ENCODE measurements at places on chromosomes 2 and 18. TPM values are rescaled to one million over a fixed set of nuclear protein-coding genes. Genes with fewer than 3 reads are reported as not detected.
A peak's percentile ranks its signal among the peaks of the same experiment; 100 is the strongest.

- peaks cover under 1% of the 10 kb centered on the region for H3K4me1 ChIP-seq
- H3K27ac ChIP-seq: no peak overlapping the region
- H3K36me3 ChIP-seq: no peaks in the 10 kb centered on the region
- no peaks in the 10 kb centered on the region for H3K27me3 ChIP-seq
- H3K4me3 ChIP-seq: no peak overlapping the region
These were observed 334.7 kb upstream of the ZEB2 start for GRCh38 chr2:144854596-144854995.

- H3K4me1 ChIP-seq: no peaks in the 10 kb centered on the region
- H3K27me3 ChIP-seq: no peaks in the 10 kb centered on the region
- no peak for DNase-seq
- no peak overlapping the region for H3K27ac ChIP-seq
- no peaks in the 10 kb centered on the region for H3K36me3 ChIP-seq
- H3K4me3 ChIP-seq: no peak overlapping the region
These were observed 7.7 kb downstream of the SLC30A3 start for GRCh38 chr2:27255187-27255586.

DNA sequence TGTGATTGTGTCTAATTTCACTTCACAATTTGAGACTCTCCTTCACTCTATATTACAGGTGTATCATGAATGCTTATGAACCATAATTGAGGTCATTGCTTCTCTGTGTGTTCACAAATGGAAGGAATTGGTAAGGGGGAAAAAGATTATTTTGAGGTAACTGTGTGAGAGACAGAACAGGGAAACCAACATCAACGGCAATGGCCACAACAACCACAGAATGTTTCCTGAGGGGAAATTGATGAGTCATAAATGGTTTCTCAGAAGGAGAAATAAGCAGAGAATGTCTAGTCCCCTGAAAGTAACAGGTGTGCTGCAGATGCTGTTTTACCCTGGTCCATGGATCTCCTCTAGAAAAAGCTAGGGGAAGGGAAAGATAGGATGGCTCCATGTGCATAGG, 361.2 kb upstream of the GALNT5 start:
- H3K27ac ChIP-seq: no peak overlapping the region
- no peaks in the 10 kb centered on the region for H3K4me1 ChIP-seq
- DNase-seq: no peak
- H3K4me3 ChIP-seq: no peak overlapping the region
- no peaks in the 10 kb centered on the region for H3K36me3 ChIP-seq

- no peak for DNase-seq
- no peaks in the 10 kb centered on the region for H3K4me1 ChIP-seq
- no peak overlapping the region for H3K4me3 ChIP-seq
- no peaks in the 10 kb centered on the region for H3K27me3 ChIP-seq
These were observed 151.1 kb downstream of the PRKCE start for GRCh38 chr2:45802499-45803138.

DNA sequence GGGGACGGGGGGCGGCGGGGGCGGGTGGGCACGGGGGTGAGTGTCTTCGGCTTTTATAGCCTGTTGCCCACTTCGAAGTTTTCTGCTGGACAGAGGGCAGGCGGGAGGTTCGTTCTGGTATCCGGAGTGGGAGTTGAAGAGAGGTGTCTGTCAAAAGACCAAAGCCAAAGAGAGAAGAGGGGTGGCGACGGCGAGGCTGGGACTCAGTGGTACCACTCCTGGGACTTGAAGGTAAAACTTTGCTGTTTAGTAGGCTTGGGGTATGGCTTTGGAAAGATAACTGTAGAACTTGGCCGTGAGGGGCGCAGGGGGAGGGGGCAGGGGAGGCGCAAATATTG, 215.8 kb upstream of the DTNA start:
- H3K4me3 ChIP-seq: peak overlapping the region; percentile 99
- no peak overlapping the region for H3K27ac ChIP-seq
- peaks cover 2% of the 10 kb centered on the region for H3K4me1 ChIP-seq
- H3K27me3 ChIP-seq: no peaks in the 10 kb centered on the region
- DNase-seq: peak; percentile 47

GRCh38 chr2:101725515-101726192, 28.1 kb downstream of the MAP4K4 start:
- DNase-seq: no peak
- H3K4me1 ChIP-seq: peaks cover 7% of the 10 kb centered on the region
- H3K36me3 ChIP-seq: no peaks in the 10 kb centered on the region
- no peak overlapping the region for H3K27ac ChIP-seq
- no peak overlapping the region for H3K4me3 ChIP-seq

- H3K27ac ChIP-seq: no peak overlapping the region
- H3K4me1 ChIP-seq: no peaks in the 10 kb centered on the region
- DNase-seq: no peak
- H3K4me3 ChIP-seq: no peak overlapping the region
- no peaks in the 10 kb centered on the region for H3K36me3 ChIP-seq
- H3K27me3 ChIP-seq: peaks cover 2% of the 10 kb centered on the region
These were observed 1.4 kb downstream of the DPYSL5 start for GRCh38 chr2:26849056-26849999.

DNA sequence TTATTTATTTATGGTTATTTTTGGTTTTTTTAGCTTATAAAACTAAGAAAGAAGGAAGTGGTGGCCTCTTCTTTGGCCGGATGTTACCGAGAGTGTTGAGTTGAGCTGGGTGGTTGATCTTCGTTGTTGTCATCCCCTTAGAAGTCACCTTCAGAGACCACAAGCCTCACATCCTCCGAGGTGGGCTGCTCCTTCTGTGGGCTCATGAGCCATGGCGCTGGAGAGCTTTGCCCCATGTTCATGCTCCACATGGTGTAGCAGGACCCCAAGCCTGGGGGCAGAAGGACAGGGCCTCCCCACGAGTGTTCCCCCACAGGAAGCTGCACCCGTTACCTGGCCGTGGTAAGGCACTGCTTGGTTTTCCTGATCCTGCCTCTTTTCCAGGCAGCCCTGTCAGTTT, 23.4 kb downstream of the SNTG2 start:
- no peak overlapping the region for H3K4me3 ChIP-seq
- H3K27ac ChIP-seq: no peak overlapping the region
- H3K4me1 ChIP-seq: no peaks in the 10 kb centered on the region
- no peaks in the 10 kb centered on the region for H3K36me3 ChIP-seq
- DNase-seq: no peak

DNA sequence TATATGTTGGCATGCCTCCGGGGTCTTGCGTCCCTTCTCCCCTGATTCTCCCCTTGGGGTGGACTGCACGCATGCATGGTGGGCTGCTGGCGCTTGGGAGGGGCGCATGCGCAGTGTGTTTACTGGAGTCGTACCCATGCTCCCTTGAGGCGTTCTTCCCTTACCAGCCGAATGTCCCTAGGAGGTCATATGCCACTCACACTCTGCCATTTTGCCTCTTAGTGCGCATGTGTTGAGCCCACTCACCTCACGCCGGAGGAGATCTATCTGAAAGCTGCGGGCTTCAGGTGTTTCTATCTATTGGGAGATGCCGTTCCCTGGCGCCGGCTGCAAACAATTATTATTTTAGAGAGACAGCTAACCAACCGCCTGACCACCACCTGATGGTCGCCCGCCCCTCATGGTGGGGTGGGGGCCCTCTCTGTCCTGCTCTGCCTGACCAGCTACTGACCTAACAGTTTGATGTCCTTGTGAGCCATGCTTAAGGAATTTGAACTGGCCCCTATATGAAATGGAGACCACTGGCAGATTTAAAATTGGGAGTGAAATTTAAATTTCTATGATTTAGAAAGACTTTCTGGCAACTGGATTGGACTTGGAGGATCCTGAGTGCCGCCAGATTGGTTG, 179.6 kb downstream of the RNF144A start:
- no peaks in the 10 kb centered on the region for H3K4me1 ChIP-seq
- H3K36me3 ChIP-seq: no peaks in the 10 kb centered on the region
- no peak for DNase-seq

GRCh38 chr2:33023728-33024500, 77.2 kb downstream of the LTBP1 start:
- no peaks in the 10 kb centered on the region for H3K36me3 ChIP-seq
- H3K4me3 ChIP-seq: no peak overlapping the region
- no peaks in the 10 kb centered on the region for H3K4me1 ChIP-seq

GRCh38 chr2:3062476-3063260, 314.9 kb downstream of the EIPR1 start:
- no peak for DNase-seq
- no peaks in the 10 kb centered on the region for H3K4me1 ChIP-seq
- H3K27me3 ChIP-seq: no peaks in the 10 kb centered on the region
- no peak overlapping the region for H3K27ac ChIP-seq
- H3K36me3 ChIP-seq: no peaks in the 10 kb centered on the region

GRCh38 chr2:238986491-238987351, 138.8 kb downstream of the TWIST2 start:
- DNase-seq: no peak
- H3K36me3 ChIP-seq: no peaks in the 10 kb centered on the region
- H3K4me1 ChIP-seq: no peaks in the 10 kb centered on the region
- no peak overlapping the region for H3K27ac ChIP-seq

DNA sequence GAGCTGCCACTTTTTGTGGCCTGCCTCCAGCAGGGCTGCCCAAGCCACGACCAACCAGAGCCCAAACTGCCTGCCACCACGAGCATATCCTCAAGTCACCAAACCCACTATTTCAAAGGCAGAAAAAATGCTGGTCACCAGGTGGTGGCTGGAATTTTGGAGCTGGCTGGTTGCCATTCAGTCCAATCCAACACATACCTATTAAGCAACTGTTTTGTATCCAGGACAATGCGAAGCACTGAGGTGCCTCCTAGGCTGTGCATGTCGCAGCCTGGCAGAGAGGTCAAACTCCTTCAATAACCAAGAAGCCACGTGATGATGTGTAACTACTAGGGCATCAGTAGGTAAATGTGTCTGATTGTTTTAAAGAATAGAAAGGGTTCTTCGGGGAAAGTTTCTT, 108.3 kb upstream of the PPP1CB start:
- peak overlapping the region; percentile 67 for H3K27ac ChIP-seq
- peaks cover 9% of the 10 kb centered on the region for H3K4me1 ChIP-seq
- H3K36me3 ChIP-seq: no peaks in the 10 kb centered on the region
- no peak overlapping the region for H3K4me3 ChIP-seq

GRCh38 chr18:58303363-58303762, 259.3 kb downstream of the NEDD4L start:
- H3K4me1 ChIP-seq: no peaks in the 10 kb centered on the region
- H3K27me3 ChIP-seq: no peaks in the 10 kb centered on the region
- no peak overlapping the region for H3K27ac ChIP-seq

- H3K4me1 ChIP-seq: no peaks in the 10 kb centered on the region
- no peaks in the 10 kb centered on the region for H3K36me3 ChIP-seq
- no peak overlapping the region for H3K27ac ChIP-seq
These were observed 88.8 kb downstream of the CD8B2 start for GRCh38 chr2:106575955-106576354.

DNA sequence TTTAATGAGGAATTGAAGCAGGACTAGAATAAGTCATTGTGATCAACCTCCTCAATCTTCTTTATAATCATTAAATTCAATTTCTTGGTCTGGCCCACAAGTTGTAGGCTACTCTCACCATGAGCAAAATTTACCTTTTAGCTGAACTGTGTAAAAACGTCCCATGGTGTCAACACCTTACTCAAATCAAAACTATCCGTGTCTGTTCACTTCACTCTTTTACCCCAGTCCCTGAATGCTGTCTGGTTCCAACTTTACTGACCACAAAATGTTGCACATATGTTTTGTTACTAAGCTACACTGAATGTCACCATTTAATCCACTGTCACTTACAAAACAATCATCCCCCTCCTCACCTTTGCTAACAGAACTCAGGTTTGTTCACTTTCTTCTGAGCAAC, 951.6 kb upstream of the SLC39A10 start:
- H3K4me1 ChIP-seq: no peaks in the 10 kb centered on the region
- DNase-seq: no peak
- H3K27ac ChIP-seq: no peak overlapping the region
- no peaks in the 10 kb centered on the region for H3K36me3 ChIP-seq
- no peaks in the 10 kb centered on the region for H3K27me3 ChIP-seq

GRCh38 chr2:14517731-14518130, 114.8 kb upstream of the LRATD1 start:
- H3K4me1 ChIP-seq: no peaks in the 10 kb centered on the region
- no peak for DNase-seq
- no peak overlapping the region for H3K27ac ChIP-seq

DNA sequence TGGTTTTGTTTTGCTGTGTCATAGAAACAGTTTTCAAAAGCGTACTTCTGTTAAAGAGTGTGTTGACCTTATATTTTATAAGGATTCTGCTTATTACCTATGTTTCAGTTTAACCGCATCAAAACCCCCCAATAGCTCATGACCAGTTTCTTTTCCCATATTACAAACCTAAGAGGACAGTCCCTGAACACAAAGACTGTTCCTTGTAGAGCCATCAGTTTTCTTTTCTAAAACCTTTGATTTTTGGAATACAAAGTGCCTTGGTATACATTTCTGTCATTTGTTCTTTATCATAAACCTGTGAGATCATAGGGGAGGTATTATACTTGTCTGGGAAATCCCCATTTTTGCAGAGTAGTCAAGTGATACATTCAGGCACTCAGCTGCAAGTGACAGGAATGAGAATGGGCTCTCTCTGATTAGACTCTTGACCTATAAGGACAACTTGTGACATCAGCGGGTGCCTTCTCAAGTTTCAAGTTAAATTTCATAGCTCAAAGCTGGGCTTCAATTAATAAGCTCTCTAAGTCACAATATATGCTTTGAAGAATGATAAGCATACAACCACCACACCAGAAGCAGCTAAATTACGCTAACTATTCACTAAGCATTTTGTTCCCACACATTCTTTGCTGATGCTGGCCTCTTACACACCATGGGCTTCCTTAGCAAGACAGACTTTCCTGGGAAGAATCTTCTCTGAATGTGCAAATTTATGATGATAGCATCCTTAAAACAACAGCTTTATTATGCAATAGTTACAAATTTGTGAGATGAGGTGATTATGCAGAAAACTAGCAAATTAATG, 97.5 kb upstream of the CD302 start:
- no peak overlapping the region for H3K4me3 ChIP-seq
- no peaks in the 10 kb centered on the region for H3K36me3 ChIP-seq
- no peak for DNase-seq
- no peaks in the 10 kb centered on the region for H3K4me1 ChIP-seq
- no peak overlapping the region for H3K27ac ChIP-seq

GRCh38 chr18:44679914-44680272, 795 bp upstream of the SETBP1 start:
- H3K4me1 ChIP-seq: no peaks in the 10 kb centered on the region
- DNase-seq: peak; percentile 63
- H3K27me3 ChIP-seq: no peaks in the 10 kb centered on the region
- H3K36me3 ChIP-seq: no peaks in the 10 kb centered on the region
- H3K27ac ChIP-seq: peak overlapping the region; percentile 31

Gene CARF
- 1.3 TPM for polyA plus RNA-seq

Gene CDK15
- 3.0 TPM for polyA plus RNA-seq

Gene MEIS1
- polyA plus RNA-seq: 31.5 TPM

Gene EMILIN2
- 4.6 TPM for polyA plus RNA-seq

Gene GPR39
- polyA plus RNA-seq: not detected

Gene RSAD2
- polyA plus RNA-seq: 8.3 TPM

Gene IRS1
- 2.1 TPM for polyA plus RNA-seq

Gene TIA1
- polyA plus RNA-seq: 27.8 TPM

Gene PRKAG3
- polyA plus RNA-seq: 0.13 TPM

Gene CIAO1
- 49.1 TPM for polyA plus RNA-seq

Gene CCDC85A
- not detected for polyA plus RNA-seq

Gene C1QL2
- not detected for polyA plus RNA-seq

All from aorta (tissue), 5 donors.